Activated CD8-positive, alpha-beta memory T cell treated with anti-CD3 and anti-CD28 coated beads for 24 hours (primary cell): ENCODE measurements at places on chromosomes 5 and 9.

GRCh38 chr5:14450018-14450524 is 131.5 kb upstream of the OTULINL start:
- no peak for DNase-seq

GRCh38 chr5:119338326-119338946 is 17.4 kb upstream of the TNFAIP8 start:
- DNase-seq: no peak

- no peak for DNase-seq
Measured at GRCh38 chr9:121560921-121561320, 61.3 kb upstream of the GGTA1 start.

- DNase-seq: no peak
Measured at GRCh38 chr5:55997742-55998351, 3.1 kb upstream of the IL6ST start.

DNA sequence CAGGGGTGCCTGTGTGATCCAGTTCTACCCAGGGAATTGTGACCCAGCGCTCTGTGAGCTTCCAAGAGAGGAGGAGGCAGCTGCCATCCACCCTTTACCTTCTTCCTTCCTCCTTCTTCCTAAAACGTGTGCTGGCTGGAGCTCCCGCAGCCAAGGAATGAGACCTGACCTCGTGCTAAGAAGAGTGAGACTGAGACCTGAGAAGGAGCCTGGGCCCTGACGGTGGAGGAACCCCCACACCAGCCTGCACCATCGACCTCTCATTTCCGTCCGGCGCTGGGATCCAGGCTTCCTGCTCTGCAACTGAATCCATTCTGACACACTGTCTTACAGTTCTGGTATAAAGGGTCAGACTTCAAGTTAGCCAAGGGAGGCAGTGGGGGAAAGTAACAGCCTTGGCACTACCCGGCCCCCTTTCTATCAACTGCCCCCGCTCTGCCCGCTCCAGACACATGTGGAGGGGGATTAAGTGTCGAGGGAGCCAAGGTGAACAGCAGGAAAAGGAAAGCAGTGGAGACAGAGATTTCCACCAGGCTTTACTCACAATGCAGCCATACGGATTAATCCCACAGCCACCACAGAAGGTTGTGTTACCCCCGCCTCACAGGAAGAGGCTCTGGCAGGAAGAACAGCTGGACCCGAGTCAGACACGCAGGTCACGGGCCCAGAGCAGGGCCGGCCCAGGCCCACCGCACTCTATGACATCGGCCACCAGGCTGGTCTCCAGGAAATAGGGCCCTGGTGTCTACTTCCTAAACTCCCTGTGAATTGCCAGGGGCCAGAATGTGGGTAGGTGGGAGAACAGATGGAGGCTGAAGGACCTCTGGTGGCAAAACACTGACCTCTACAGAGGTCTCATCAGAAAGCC is 15.8 kb downstream of the MGAT1 start:
- DNase-seq: peak; percentile 57

DNA sequence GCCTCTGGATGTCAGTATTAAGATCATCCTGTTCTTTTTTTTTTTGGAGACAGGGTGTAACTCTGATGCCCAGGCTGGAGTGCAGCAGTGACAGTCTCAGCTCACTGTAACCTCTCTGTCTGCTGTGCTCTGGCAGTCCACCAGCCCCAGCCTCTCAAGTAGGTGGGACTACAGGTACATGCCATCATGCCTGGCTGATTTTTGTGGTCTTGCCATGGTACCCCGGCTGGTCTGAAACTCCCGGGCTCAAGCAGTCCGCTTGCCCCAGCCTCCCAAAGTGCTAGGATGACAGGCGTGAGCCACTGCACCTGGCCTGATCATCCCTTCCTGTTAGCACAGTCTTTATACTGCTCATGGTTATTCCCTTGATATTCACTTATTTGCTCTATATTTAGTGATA is 3.5 kb downstream of the KDM4C start:
- peak; percentile 50 for DNase-seq

DNA sequence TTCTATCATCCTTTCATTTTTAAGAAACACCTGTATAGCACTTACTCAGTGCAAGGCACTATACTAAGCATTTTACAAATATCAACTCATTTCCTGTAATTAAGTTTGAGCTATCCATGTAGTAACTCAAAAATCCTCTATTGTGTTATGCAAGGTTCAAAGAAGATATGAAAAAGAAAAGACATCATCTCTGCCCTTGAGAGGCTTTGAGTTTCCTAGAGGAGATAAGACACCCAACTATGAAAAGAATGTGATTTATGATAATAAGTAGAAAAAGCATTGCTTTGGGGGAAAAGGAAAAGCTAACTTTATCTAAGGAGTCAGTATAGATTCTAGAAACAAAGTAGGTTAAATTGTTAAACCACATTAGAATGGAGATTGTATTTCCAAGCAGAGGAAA is 14.2 kb upstream of the ZNF608 start:
- no peak for DNase-seq

DNA sequence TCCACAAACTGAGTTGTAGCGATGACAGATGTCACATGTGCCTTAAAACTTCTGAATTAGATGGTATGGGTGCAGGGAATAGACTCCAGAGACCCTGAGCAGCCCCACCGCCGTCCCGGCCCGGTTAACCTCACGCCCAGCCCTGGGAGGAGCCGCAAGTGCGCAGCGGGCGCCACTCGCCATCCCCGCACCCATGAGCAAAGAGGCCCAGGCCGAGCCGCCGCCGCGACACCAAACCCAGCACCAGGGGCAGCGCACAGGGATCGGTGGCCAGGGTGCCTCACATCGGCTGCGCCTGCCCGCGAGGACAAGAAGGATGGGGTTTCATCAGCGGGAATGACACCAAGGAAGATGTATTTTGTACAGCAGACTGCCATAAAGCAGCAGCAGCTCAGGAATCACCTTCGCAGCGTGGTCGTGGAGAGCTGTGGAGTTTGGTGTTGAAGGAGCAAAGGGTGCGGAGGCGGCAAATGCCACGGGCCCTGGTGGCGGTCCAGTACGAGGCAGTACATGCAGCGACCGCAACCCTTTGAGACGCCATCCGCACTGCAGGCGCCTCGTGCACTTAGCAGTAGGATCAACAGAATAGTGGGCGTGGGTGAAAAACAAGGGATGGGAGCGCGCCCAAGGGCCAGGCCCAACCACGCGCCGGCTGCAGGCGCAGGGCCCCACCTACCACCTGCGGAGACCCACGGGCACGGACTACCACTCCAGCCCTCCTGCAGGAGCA is 89.7 kb downstream of the ZNF366 start:
- DNase-seq: no peak

- no peak for DNase-seq
Measured at GRCh38 chr9:13621872-13622564, 342.5 kb upstream of the MPDZ start.

GRCh38 chr5:102937894-102938293 is 182.0 kb downstream of the GIN1 start:
- no peak for DNase-seq

- DNase-seq: no peak
Measured at GRCh38 chr5:133801955-133802751, 166.3 kb downstream of the C5orf15 start.

- DNase-seq: no peak
Measured at GRCh38 chr9:23551311-23551721, 274.7 kb downstream of the ELAVL2 start.

DNA sequence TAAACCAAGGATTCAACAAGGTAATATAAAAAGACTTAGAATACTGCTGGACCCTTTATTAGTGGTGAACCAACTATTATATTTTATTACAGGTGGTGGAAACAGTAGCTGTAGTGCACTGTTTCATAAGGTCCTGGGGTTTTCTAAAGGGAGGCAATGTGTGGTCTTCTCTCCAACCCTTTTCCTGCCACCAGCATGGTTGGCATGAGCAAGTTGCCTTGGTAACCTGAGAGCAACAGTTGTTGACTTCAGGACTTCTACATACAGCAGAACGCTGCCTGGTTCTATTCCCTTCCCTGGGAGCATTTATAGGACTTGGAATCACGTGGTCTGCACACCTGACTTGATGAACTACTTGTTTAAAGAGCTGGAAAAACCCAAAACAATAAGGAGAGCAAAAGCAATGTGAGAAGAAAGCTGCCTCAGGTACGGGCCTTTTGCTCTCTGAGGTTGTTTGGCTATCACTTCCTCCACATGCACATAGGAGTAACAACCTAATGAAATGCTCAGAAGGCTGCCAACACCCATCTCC is 81.1 kb upstream of the RAI14 start:
- no peak for DNase-seq

GRCh38 chr9:77211561-77211960 is 34.2 kb downstream of the VPS13A start:
- no peak for DNase-seq

GRCh38 chr9:123741214-123741613 is 188.7 kb downstream of the DENND1A start:
- DNase-seq: no peak

GRCh38 chr9:127876764-127877562 is 512 bp downstream of the AK1 start:
- DNase-seq: no peak

DNA sequence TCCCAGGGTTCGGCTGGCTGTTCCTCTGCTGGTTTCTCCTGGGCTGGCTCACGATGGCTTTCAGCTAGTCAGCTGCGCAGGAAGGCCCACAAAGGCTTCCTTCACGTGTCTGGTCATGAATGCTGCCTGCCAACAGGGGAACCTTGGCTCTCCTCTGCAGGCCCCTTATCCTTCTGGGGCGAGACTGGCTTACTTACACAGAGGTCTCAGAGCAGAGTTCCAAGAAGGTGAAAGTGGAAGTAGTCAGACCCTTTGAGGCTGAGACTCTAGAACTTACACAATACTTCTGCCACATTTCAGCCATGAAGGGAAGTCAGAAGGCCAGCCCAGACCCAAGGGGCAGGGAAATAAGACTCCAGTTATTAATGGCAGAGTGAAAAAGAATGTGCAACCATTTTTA is 99.5 kb downstream of the LHFPL2 start:
- DNase-seq: no peak

GRCh38 chr9:114228016-114228808 is 72.9 kb downstream of the COL27A1 start:
- no peak for DNase-seq

GRCh38 chr5:67297802-67298532 is 101.4 kb upstream of the CD180 start:
- no peak for DNase-seq

DNA sequence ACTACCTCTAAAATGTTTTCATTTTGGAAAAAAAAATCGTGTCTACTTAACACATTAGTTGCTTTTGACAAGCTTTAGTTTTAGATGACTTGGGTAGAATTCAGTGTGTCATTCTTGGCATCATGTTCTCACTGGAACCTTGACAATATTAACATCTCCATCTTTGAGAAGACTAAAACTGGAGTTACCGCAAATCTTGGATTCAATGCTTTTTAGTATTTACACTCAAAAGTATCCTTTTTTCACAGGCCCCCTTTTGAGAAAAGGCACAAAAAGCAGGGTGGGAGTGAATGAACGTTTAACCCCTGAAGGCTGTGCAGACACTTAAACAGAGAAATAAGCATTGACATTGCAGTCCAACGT is 549.1 kb downstream of the CSNK1G3 start:
- DNase-seq: no peak

DNA sequence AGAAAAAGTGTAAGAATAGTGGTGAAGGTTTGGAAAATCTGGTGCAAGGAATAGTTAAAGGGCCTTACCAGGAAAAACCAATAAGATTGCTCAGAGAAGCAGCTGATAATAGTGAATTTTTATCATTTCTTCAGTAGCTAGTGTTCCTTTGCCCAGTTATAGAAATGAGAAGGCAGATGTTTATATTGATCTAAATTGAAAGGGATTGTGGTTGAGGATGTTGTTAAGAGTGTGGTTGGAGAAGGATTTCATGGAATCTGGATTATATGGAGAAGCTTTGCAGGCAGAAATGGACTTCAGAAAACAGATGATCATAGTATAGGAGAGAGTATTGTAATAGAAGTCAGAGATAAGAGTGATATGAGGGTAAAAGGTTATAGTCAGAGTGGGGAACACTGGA is 102.6 kb downstream of the XRCC4 start:
- no peak for DNase-seq

DNA sequence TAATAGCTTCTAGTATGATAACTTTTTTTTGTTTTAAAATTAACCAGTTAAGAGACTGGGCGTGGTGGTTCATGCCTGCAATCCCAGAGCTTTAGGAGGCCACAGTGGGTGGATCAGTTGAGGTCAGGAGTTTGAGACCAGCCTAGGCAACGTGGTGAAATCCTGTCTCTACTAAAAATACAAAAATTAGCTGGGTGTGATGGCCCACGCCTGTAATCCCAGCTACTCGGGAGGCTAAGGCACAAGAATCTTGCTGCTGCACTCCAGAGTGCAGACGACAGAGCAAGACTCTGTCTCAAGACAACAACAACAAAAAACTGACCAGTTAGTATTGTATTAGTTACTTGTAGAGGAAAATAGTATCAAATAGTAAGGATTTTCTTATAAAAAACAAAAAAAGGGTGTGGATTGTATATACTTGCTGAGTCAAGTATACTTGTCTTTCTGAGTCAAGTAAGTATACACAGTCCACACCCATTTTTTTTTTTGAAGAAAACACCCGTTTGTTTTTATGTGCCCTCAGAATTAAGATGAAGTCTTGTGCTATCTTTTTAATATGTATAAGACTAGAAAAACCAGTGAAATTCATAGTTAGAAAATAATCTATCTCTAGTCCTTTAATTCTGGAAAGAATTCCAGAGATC is 25.3 kb downstream of the UBAP1 start:
- DNase-seq: no peak

DNA sequence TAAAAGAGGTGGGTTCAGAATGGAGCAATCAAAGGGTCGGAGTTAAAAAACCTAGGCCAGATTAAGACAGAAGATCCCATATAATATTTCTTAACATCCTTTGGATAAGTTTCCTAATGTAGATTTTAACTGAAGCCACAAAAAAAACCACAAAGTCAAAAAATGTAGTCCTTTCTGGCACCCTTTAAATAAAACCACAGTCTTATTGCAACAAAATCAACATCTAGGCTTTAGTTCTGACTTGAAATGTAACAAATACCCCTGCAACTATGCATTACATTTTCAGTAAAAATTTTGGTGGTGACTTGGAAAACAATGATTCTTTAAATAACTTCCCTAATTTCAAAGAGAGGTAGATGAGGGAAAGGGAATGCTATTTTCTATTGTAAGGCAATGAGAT is 109.2 kb downstream of the PSAT1 start:
- no peak for DNase-seq

GRCh38 chr9:127640908-127641545 is 28.9 kb downstream of the STXBP1 start:
- no peak for DNase-seq

- DNase-seq: no peak
Measured at GRCh38 chr5:92460505-92460904, 1077.4 kb upstream of the ARRDC3 start.

GRCh38 chr5:150621301-150621700 is 19.2 kb upstream of the SYNPO start:
- DNase-seq: no peak

GRCh38 chr5:149679876-149680809 is 50.0 kb upstream of the PPARGC1B start:
- DNase-seq: no peak
